ENCODE measurements at places on chromosomes 1 and 21.

- no peak for DNase-seq
Observed at GRCh38 chr1:15923241-15923640, 52.7 kb downstream of the ZBTB17 start.

DNA sequence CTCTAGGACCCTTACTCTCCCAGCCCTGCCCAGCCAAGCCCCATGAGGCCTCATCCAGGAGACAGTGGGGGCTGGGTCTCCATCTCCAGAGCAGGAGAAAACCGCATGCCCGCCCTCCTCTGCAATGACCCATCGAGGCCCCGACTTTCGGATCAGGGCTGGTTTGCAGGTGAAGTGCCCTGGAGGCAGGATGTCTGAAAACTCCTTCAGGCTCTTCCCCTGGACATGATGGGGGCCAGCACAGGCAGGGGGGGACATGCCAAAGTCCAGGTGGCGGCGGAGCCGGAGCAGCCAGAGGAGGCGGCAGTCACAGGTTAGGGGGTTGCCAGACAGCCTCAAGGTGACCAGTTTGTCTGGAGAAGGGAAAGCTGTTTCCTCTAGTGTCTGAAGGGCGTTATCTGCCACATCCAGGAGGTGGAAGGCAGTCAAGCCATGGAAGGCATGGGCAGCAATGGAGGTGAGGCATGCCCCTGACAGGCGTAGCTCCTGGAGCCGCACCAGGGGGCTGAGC lies 3.9 kb downstream of the LINGO4 start:
- no peak for DNase-seq

DNA sequence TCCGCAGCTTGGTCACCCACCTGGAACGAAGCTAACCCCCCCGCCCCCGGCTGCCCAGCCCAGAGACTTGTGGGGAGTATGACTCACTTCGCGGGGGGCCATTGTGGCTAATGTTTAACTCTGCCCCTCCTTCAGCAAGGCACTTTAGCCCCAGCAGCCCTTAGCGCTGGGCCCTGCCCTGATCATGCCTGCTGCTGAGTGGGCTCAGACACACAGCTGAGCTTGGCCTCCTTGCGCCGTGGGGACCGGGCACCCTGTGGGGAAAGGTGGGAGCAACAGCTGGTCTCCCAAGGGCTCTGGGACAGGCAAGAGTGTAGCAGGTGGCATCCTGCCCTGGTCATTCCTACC lies 6.3 kb upstream of the LAD1 start:
- no peak for DNase-seq

- no peak for DNase-seq
Observed at GRCh38 chr1:156217871-156218270, 5.1 kb downstream of the PMF1 start.

DNA sequence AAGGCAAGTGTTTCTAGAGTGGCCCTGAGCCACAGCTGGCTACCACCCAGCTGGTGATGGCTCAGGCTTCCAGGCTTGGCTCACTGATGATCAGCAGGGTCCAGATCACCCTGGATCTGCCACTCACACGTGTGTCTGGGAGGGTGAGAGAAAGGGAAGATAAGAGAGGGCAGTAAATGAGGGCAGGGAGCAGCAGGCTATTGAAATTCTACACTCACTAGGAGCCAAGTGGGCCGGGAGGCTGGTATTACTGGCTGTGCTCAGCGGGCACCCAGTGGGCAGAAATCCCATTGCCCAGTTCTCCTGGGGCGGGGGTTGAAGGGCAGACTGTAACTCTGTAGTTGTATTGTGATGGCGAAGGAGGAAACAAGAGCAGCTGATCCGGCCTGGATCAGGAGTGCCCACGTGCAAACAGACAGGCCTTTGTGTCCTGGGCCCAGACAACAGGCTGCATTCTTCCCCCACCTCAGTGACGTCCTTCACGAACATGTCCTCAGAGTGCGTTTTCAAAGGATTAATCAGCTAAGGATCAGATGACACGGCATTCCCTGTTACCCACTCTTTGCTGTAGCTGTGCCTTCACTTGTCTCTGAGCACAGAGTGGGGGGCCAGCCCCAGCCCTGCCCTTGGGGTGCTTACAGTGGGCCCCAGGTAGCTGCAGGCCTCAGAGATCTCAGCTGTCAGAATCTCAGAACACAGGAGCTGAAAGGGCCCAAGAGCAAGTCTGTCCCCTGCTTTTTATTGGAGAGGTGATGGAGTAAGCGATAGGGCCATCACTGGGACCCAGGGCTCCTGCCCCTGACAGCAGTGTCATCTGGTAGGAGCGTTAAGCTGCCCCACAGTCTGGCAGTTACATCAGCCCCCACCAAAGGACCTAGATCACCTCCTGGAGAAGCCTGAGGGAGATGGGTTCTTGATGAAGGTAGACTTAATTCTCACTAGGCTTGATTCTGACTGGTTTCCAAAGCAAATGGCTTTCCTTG lies 60.5 kb downstream of the ATP1A1 start:
- DNase-seq, result no peak

DNA sequence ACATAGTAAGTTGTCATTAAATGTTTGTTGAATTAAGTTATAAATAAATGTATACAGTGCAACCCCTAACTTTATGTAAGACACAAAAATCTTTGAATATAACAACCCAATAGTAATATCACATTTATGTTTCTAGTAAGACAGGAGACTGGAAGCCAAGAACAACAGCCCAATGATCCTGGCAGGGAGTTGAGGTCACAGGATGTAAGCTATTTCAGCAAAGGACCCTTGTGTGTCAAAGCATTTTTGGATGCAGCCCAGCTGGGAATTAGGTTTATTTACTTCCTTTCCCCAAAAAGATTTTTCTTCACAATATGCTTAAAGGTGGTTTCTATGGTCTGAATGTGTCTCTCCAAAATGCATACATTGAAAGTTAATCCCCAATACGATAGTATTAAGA lies 34.0 kb upstream of the ABCA4 start:
- no peak for DNase-seq

DNA sequence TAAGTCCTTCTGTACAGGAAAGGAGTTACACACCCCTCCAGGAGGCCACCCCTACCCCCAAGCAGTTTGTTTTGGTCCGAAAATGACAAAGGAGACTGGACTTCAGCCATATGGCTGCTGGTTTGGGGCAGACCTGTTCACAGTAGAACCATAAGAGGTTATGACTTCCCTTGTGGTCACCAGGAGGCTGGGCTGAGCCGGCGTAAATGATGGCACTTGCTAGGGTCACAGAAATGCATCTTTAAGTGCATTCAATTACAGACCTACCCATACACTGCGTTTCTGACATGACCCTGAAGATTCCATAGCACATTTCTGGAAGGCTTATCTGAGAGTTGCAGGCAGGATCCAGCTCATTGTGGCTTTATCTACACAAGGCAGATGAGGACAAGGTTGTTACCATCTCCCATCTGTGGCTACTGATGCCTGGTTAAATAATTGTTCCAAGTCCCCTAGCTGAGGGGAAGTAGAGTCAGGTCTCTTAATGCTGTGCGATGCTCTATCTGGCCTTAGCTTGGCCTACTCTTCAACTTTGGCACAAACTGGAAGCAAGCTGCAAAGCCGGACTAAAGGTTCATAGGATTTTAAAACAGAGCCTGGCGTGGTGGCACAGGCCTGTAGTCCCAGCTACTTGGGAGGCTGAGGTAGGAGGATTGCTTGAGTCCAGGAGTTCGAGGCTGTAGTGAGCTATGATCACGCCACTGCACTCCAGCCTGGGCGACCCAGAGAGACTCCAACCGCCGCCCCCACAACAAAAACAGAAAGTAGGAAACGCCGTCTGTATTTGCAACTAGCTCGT lies 1.7 kb upstream of the TRIM67 start:
- no peak for DNase-seq

- DNase-seq, result no peak
Observed at GRCh38 chr1:118186026-118186425, 998 bp upstream of the SPAG17 start.

DNA sequence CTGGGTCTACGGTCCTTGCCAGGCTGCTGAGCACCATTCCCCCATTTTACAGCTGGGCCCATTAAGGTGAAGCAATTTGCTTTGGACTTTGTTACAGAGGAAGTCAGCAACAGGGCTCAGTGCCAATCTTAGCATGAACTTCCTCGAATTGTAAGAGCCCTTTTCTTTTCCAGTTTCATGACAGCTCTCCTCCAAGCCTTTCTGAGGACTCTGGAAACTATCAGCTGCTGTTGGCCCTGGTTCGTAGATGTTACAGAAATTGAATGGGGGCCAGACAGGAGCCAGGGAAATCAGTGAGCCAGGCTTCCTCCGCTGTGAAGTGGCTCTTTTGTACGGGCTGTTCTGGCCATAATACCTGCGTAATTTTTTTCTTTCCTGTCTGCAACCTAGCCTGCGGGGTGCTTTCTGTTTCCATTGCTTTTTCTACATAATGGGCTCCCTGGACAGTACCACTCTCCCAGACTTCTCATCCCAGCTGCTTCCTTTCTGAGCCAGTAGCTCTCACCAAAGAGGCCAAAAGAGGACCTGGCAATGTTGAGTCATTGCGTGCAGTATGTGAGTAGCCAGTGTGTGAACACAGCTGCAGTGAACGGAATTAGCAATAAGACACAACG lies 386.3 kb downstream of the DISC1 start:
- no peak for DNase-seq

- peak; percentile 41 for DNase-seq
Observed at GRCh38 chr1:67685558-67686266, 711 bp downstream of the GADD45A start.

DNA sequence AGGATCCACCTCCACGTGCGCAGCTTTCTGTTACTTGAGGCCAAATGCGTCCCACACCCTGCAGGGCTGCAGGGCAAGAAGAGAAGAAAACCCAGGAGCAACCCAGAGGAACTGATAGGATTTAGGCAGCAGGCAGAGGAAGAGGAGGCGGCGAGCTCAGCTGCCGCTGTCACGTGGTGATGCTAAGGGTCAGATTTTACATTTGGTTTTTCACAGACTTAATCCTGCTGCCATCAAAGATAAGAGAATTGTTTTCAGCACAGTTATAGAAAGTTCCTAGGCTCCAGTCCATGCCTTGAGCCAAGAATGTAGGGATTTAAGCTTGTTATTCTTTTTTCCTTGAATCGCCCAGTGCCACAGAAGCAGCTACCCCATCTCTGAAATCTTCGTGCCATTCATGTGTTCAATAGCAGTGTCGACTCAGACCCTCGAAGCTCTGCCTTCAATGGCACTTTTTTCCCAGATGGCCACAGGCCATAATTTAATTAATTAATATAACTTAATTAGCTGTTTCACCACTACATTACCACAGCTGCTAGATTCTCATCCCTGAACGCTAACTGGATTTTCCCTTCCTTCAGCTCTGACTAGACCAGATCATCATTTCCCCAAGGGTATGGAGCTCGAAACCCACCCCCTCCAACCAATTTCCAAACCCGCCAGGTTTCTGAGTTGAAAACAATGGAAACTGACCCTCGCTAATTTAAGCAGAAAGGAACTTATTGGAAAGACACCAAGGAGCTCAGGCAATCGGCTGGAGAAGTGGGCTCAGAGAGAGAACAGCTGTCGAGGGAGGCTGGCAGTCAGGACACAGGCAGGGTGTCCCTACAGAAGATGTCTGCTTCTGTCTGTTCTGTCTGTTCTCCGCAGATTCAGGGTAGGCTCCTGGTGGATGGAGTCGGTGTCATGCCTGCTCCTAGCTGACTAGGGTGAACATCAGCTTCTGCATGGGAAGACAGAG lies 36.2 kb downstream of the LDLRAP1 start:
- no peak for DNase-seq

GRCh38 chr1:54475946-54476516 lies 69.8 kb upstream of the SSBP3 start:
- DNase-seq, result no peak

Data from CD4-positive, alpha-beta T cell treated with Interleukin-4 for 1 hour (primary cell).